T-cell (primary cell): ENCODE measurements at places on chromosomes 5 and 9. TPM values are rescaled to one million over a fixed set of nuclear protein-coding genes. Genes with fewer than 3 reads are reported as not detected.

Gene TLR4
- 0.08 TPM for total RNA-seq

Gene SPATA31E1
- not detected for total RNA-seq

Gene FBXW2
- 78.3 TPM for total RNA-seq

Gene ENTPD2
- total RNA-seq = not detected

Gene SHLD3
- total RNA-seq = 10.0 TPM

Gene DYNC2I2
- total RNA-seq = 5.4 TPM
